ENCODE measurements at places on chromosomes 2 and 18. TPM values are rescaled to one million over a fixed set of nuclear protein-coding genes. Genes with fewer than 3 reads are reported as not detected.

Gene SH3RF3
- total RNA-seq = 6.5 TPM

Gene ABCB11
- total RNA-seq = 1.2 TPM

Gene COLEC12
- 35.0 TPM for total RNA-seq

Gene SLC23A3
- total RNA-seq = 1.3 TPM

Gene IKZF2
- total RNA-seq = 12.6 TPM

Gene ABCG8
- not detected for total RNA-seq

Gene GAD1
- not detected for total RNA-seq

Gene XDH
- total RNA-seq = not detected

Gene TMEM169
- total RNA-seq = 0.46 TPM

Gene SGO2
- 18.7 TPM for total RNA-seq

Gene TRIM43
- not detected for total RNA-seq

Gene PDCD1
- 4.8 TPM for total RNA-seq

Gene SNTG2
- total RNA-seq = 14.0 TPM

Gene SH3YL1
- 23.9 TPM for total RNA-seq

Gene EMILIN2
- 56.4 TPM for total RNA-seq

Gene GAL3ST2
- 3.1 TPM for total RNA-seq

Gene POTEJ
- 0.28 TPM for total RNA-seq

Gene GPAT2
- 7.0 TPM for total RNA-seq

Gene RAB6C
- total RNA-seq = not detected

Gene CHRND
- not detected for total RNA-seq

Gene GKN2
- not detected for total RNA-seq

Gene NT5DC4
- total RNA-seq = 0.56 TPM

Gene TBR1
- 0.09 TPM for total RNA-seq

Gene SLC5A7
- not detected for total RNA-seq

Gene ANKRD36C
- total RNA-seq = 71.9 TPM

Gene VSNL1
- not detected for total RNA-seq

Gene LRATD1
- total RNA-seq = 1.6 TPM

Gene PLCL1
- 5.4 TPM for total RNA-seq

Gene OST4
- total RNA-seq = 221 TPM

Gene FN1
- total RNA-seq = 187 TPM

Gene SLC38A11
- total RNA-seq = 9.9 TPM

Gene ZNF512
- 21.6 TPM for total RNA-seq

Gene CNTNAP5
- not detected for total RNA-seq

Gene IL1F10
- not detected for total RNA-seq

Gene COL3A1
- total RNA-seq = 237 TPM

Gene TOGARAM2
- total RNA-seq = 0.19 TPM

Gene CNOT11
- total RNA-seq = 28.5 TPM

Gene SELENOI
- total RNA-seq = 8.3 TPM

Gene ELP2
- total RNA-seq = 59.7 TPM

Gene NABP1
- 318 TPM for total RNA-seq

Gene CYP27C1
- total RNA-seq = 0.37 TPM

Gene EML6
- total RNA-seq = 0.63 TPM

Gene DLGAP1
- 5.7 TPM for total RNA-seq

Gene RIOK3
- total RNA-seq = 88.1 TPM

Gene MARCO
- total RNA-seq = 26.3 TPM

Gene C1QL2
- not detected for total RNA-seq

Gene GDF7
- total RNA-seq = 0.31 TPM

Gene MAPK4
- not detected for total RNA-seq

Gene TRAPPC12
- 45.5 TPM for total RNA-seq

Gene AGPS
- 33.0 TPM for total RNA-seq

Gene PRSS56
- total RNA-seq = not detected

All from omental fat pad (tissue), 4 donors.